ENCODE measurements at places on chromosomes 1 and 21.

DNA sequence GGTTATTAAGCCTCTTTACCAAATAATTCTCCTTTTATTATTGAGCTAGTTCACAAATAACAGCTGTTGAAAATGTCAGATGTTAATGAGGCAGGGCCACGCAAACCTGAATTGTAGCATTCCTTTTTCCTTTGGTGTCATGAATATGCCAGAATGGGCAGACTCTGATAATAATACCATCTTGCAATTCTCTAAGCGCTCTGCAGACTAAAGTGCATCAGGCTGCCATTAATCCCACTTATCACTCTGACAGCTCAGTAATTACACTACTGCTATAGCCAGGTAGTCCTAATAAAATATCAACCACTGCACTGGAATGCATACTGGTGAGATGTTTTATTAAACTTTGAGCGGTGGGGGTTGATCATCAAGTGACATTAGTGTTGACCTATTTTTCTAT lies 177.7 kb downstream of the DPYD start:
- DNase-seq, result no peak
- no peak overlapping the region for H3K4me3 ChIP-seq
- H3K27me3 ChIP-seq, result no peaks in the 10 kb centered on the region
- no peaks in the 10 kb centered on the region for H3K36me3 ChIP-seq
- no peaks in the 10 kb centered on the region for H3K4me1 ChIP-seq

- no peaks in the 10 kb centered on the region for H3K27me3 ChIP-seq
- peaks cover 47% of the 10 kb centered on the region for H3K4me1 ChIP-seq
- peak overlapping the region; percentile 40 for H3K27ac ChIP-seq
- DNase-seq, result peak; percentile 63
- H3K4me3 ChIP-seq, result no peak overlapping the region
Measured at GRCh38 chr1:206734499-206735142, 36.0 kb upstream of the IL19 start.

DNA sequence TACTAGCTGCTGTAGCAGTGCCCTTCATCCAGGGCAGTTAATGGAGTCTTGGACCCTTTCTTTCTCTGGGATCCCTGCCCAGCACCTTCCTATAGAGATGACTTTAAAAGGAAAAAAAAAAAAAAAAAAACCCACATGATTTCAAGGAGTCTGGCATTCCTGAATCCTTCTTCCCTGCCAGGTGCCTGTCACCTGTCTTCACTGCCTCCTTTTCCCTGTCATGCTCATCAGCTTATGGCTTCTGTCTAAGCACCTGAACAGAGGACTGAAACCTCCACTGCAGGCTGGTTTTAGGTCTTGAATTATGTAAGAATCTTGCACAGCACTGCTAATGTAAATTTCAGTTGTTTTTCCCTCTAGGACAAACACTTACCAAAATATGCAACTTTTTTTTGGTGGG lies 24.9 kb downstream of the PPT1 start:
- H3K4me3 ChIP-seq, result no peak overlapping the region
- H3K36me3 ChIP-seq, result peaks cover 72% of the 10 kb centered on the region
- peak overlapping the region; percentile 10 for H3K27ac ChIP-seq
- DNase-seq, result no peak

- no peak for DNase-seq
- no peak overlapping the region for H3K27ac ChIP-seq
- no peaks in the 10 kb centered on the region for H3K4me1 ChIP-seq
- H3K27me3 ChIP-seq, result no peaks in the 10 kb centered on the region
- no peaks in the 10 kb centered on the region for H3K36me3 ChIP-seq
- H3K4me3 ChIP-seq, result no peak overlapping the region
Measured at GRCh38 chr1:201072922-201073321, 39.3 kb downstream of the CACNA1S start.

DNA sequence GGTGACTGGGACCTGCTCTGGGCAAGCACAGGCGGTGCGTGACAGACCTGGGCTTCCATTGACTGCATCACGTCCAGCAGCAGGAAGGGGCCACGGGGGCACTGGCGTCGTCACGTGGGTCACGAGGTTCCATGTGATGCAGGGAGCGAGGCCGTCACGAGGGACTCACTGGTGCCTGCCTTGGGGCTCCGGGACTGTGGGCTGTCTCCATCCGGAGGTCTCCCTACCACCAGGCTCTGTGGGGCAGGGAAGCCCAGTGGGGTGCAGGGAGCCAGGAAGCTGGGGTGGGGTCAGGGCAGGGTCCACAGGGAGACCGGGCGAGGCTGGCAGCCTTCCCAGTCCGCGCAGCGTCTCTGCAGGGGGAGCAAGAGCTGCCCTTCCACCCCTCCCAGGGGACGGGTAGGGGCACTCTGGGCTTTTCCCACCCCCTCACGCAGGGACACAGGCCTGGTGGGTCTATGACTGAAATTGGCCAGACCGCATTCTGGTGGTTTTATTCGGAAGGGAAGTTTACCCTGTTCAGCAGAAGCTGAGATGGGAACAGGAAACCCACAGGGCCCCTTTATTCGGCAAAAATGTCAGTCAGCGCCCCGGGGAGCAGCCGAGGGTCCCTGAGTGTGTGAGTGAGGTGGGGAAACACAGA lies 416 bp upstream of the TNFRSF14 start:
- H3K27ac ChIP-seq, result peak overlapping the region; percentile 93
- H3K36me3 ChIP-seq, result peaks cover 43% of the 10 kb centered on the region
- peak overlapping the region; percentile 97 for H3K4me3 ChIP-seq
- peaks cover 16% of the 10 kb centered on the region for H3K4me1 ChIP-seq
- no peaks in the 10 kb centered on the region for H3K27me3 ChIP-seq
- peak; percentile 76 for DNase-seq

DNA sequence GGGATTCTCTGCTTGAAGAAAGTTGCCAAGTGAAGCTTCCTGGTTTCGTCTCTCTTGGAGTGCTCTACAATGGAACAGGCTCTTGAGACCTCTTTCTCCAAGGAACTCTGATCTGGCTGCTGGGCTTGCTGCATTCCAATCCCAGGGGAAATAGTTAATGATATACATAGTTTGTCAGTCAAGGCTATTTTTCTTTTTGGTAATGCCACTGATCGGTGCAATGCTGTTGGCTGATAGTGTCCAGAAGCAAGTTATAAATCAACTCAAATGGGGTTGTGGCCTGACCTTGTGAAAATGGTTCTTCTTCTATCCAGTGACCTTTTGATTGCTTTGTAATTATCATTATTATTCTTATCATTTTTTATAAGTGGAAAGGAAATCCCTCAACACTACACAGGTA lies 48.4 kb upstream of the TNFSF18 start:
- no peak overlapping the region for H3K27ac ChIP-seq
- DNase-seq, result no peak
- peaks cover 5% of the 10 kb centered on the region for H3K27me3 ChIP-seq

GRCh38 chr1:29410476-29410875 lies 174.2 kb downstream of the PTPRU start:
- no peaks in the 10 kb centered on the region for H3K4me1 ChIP-seq
- H3K27me3 ChIP-seq, result no peaks in the 10 kb centered on the region
- no peaks in the 10 kb centered on the region for H3K36me3 ChIP-seq
- DNase-seq, result no peak
- no peak overlapping the region for H3K4me3 ChIP-seq
- no peak overlapping the region for H3K27ac ChIP-seq
